Activated T-helper 1 cell treated with Interleukin-2 at 50 U/mL for 16 hours (primary cell): ENCODE measurements at places on chromosomes 11 and 22.

GRCh38 chr11:16857186-16857585 lies 118.7 kb downstream of the C11orf58 start:
- DNase-seq: no peak

GRCh38 chr22:48588878-48589450 lies 1238.7 kb downstream of the BRD1 start:
- no peak for DNase-seq

DNA sequence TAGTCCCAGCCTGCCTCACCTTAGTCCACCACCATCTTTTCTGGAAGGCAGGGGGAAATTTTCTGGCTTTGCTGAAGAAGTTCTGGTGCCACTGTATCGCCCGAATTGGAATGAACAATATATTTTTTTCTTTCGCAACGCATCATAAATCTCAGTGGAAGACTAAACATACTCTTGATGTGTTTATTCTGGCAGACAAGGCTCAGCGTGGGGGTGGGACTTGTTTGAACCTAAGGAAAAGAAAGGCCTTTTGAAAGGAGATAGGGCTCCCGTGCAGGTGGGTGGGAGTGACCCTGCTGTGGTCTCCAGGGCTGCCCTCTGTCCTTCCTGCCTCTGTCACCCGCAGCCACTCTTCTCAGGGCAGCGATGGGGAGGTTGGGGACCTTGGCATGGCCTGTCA lies 42.5 kb downstream of the CD82 start:
- no peak for DNase-seq

DNA sequence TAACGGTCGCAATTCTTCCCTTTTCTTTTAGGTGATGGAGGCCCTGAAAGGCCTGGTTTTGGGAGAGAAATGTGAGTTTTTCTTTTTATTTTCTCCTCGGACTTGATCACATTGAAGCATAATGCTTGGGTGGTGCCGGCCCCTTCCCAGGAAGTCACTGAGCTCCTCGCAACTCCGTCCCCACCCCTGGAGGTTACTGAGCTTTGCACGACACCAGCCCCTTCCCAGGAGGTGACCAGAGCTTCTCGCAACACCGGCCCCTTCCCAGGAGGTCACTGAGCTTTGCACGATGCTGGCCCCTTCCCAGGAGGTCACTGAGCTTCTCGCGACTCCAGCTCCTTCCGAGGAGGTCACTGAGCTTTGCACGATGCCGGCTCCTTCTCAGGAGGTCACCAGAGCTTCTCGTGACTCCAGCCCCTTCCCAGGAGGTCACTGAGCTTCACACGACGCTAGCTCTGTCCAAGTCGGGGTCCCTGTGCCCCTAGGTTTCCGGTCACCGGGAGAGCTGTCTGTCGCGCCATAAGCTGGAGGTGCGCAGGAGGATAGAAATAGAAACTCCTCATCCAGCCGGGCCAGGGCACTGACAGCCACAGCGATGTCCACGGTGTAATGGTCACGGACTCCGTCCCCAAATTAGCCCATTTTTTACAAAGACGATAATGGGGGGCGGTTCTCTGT lies 586.4 kb downstream of the BRD1 start:
- no peak for DNase-seq

- no peak for DNase-seq
Measured at GRCh38 chr11:114909866-114910265, 231.5 kb downstream of the NXPE2 start.

DNA sequence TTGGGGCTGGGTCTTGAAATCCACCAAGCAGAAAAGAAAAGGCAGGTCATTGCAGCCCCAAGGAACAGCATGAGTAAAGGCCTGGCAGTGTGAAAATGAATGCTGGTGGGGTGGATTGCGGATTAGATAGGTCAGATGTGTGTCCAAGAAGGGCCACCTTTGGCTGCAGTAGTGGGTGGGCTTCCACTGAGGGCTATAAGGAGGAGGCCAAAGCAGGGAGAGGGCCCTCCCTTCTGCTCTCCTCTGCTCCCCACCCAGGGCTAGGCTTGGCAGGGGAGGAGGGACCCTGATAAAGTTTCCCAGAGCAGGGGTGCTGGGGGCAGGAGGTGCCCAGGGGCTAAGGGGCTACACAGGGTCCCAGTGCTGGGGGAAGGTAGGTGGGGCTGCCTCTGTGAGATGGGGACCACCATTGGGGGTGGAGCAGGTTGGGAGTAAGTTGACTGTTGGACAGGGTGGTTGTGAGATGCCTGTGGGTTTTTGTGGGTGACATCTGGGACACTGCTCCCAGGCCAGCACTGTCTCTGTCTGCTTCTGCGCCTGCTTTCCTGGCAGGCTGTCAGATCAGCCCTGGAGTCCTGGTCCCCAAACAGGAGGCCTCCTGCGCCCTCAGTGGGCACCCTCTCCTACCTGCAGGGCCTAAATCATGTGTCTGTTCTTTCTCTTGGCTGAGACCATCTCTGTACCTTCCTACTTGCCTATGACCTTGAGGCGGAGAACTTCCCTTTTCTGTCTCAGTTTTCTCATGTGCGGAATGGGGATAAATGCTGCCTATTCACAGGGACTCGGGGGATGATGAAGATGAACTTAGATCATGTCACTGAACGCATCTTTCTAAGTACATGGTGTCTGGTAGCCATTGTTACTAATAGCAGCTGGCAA lies 1.9 kb downstream of the CAPN5 start:
- no peak for DNase-seq
